ENCODE measurements at places on chromosomes 3 and 15.

DNA sequence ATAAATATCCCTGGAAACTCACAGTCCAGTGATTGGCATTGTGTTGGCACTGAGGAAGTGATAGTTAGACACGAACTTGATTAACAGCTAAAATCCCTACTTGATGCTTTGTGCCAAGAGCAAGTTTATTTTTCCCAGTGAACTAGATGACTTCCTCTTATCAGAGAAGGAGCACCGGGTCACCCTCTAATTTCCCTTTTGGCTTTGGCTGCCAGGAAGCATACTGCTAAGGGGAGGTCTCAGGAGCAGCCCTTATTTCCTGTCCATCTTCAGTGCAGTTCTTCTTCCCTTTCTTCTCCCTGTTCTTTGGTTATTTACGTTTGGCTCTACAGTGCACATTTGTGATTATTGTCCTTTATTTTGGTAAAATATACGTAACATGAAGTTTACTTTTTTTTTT is 13.0 kb downstream of the FBLN2 start:
- no peak overlapping the region for H3K4me3 ChIP-seq
- no peak overlapping the region for H3K27ac ChIP-seq
- H3K36me3 ChIP-seq = no peaks in the 10 kb centered on the region
- DNase-seq = no peak
- H3K27me3 ChIP-seq = peaks cover 2% of the 10 kb centered on the region

DNA sequence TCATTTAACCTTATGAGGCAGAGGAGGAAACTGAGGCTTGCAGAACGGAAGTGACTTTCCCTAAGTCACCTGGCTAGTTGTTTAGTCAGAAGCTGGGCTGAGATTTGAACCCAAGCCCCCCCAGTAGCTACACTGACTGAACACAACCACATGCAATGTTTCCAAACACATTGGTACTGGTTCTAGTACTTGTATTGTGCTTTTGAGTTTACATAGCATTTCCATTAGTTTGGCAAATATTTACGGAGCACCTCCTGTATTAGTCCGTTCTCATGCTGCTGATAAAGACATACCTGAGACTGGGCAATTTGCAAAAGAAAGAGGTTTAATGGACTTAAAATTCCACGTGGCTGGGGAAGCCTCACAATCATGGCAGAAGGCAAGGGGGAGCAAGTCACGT is 56.3 kb upstream of the ITGA11 start:
- H3K36me3 ChIP-seq = no peaks in the 10 kb centered on the region
- no peak for DNase-seq
- H3K27me3 ChIP-seq = no peaks in the 10 kb centered on the region
- H3K4me1 ChIP-seq = peaks cover 36% of the 10 kb centered on the region

DNA sequence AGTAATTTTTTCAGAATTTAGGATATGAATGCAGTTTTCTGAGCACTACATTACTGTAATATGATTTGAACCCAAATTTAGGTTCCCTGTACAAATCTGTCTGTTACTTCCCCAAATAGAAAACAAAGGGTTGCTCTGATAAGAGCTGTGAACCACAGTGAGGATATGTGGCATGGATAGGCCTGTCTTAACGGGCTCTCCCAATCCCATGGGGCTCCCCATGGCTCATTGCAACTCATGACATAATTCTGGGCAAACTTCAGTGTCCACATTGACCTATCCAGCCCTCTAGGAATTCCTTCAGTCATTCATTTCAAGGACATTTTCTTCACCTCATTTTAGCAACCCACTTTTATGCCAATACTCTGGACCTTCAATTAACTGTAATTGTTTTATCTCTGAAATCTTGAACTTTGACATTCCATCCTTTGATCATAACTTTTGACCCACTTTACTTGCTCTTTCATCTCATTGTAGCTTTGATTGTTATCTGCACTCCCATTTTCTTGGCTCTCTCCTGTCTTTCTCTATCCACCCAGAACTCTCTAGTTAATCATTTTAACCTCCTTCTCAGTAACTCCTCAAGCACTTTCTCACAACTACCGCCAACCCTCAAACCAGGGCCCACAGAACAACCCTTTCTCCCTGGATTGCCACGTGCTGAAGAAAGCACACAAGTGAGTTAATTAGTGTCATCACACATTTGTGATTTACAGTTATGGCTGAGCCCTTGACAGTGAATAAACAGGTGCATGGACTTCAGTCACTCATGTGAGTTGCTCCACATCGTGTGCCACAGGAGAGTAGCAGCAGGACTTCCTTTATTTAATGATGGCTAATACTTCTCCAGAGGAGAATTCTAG is 94.9 kb upstream of the AADACL2 start:
- no peaks in the 10 kb centered on the region for H3K27me3 ChIP-seq
- H3K27ac ChIP-seq = no peak overlapping the region
- H3K36me3 ChIP-seq = no peaks in the 10 kb centered on the region
- no peak overlapping the region for H3K4me3 ChIP-seq
- H3K4me1 ChIP-seq = no peaks in the 10 kb centered on the region

DNA sequence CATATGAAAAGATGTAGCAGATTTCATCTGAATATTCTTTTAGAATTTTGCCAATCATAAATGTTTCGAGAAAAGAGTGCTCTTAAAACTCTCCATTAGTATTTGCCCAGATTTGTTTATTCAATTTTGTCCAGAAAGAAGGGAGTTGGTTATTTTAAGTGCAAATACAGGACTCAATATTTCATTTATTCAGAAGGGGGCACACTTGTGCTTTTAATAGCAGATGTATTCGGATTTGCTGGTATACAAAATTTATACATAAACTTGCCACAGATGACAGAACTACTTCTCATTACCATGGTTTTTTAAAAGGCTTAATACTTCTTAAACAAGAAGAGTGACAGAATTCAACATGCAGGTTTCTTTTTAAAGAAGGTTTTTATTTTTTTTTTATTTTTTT is 69.8 kb upstream of the GRM7 start:
- no peaks in the 10 kb centered on the region for H3K4me1 ChIP-seq
- DNase-seq = peak; percentile 18
- H3K27ac ChIP-seq = no peak overlapping the region
- H3K27me3 ChIP-seq = no peaks in the 10 kb centered on the region

GRCh38 chr3:27861046-27862036 is 139.2 kb upstream of the EOMES start:
- H3K27ac ChIP-seq = no peak overlapping the region
- no peak overlapping the region for H3K4me3 ChIP-seq
- no peaks in the 10 kb centered on the region for H3K27me3 ChIP-seq
- no peak for DNase-seq
- H3K4me1 ChIP-seq = no peaks in the 10 kb centered on the region

- no peaks in the 10 kb centered on the region for H3K36me3 ChIP-seq
- no peak overlapping the region for H3K4me3 ChIP-seq
- DNase-seq = peak; percentile 18
- no peak overlapping the region for H3K27ac ChIP-seq
- no peaks in the 10 kb centered on the region for H3K27me3 ChIP-seq
- H3K4me1 ChIP-seq = peaks cover 10% of the 10 kb centered on the region
Observed at GRCh38 chr3:55571913-55572312, 84.8 kb upstream of the WNT5A start.

DNA sequence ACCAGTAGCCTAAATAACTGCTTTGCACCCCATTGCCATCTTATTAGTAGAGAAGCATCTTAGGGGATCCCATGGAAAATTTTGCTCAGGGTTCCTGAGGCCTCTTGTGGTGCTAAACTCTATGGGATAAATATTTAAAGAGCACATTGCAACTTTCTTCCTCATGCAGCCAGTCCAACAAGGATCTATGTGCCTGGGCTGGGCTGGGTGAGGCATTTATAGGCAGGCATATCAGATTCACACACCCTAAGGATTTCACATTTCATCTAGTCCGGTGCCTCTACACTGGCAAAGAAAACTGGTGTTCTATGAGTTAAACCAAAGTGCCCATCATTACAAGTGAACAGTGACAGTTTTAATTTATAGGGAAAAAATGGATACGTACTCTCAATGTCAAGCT is 512.3 kb downstream of the EDEM1 start:
- H3K4me3 ChIP-seq = no peak overlapping the region
- no peak for DNase-seq
- H3K4me1 ChIP-seq = no peaks in the 10 kb centered on the region
- no peaks in the 10 kb centered on the region for H3K36me3 ChIP-seq

- H3K36me3 ChIP-seq = no peaks in the 10 kb centered on the region
- no peak overlapping the region for H3K4me3 ChIP-seq
- no peak overlapping the region for H3K27ac ChIP-seq
- no peaks in the 10 kb centered on the region for H3K27me3 ChIP-seq
Observed at GRCh38 chr3:154764856-154765640, 315.1 kb upstream of the MME start.

DNA sequence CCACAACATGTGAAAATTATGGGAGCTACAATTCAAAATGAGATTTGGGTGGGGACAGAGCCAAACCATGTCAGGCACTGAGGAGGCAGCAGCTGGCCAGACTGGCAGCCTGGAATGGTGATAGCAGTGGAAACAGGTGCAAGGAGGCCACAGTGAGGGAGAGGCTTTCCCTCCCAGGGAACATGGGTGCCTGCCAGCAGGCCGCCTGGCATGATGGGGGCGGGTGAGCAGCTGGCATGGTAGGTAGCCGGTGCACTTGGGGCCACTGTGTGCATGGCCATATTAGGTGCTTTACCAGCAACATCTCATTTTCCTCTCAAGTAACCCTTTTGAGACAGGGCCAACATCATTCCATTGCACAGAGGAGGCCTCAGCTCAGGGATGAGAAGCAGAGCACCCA is 18.3 kb upstream of the MRPS22 start:
- no peaks in the 10 kb centered on the region for H3K36me3 ChIP-seq
- H3K4me1 ChIP-seq = no peaks in the 10 kb centered on the region
- H3K27ac ChIP-seq = no peak overlapping the region
- H3K27me3 ChIP-seq = peaks cover 11% of the 10 kb centered on the region
- no peak overlapping the region for H3K4me3 ChIP-seq
- no peak for DNase-seq

- no peak for DNase-seq
- H3K4me3 ChIP-seq = peak overlapping the region; percentile 95
- peak overlapping the region; percentile 98 for H3K27ac ChIP-seq
- no peaks in the 10 kb centered on the region for H3K27me3 ChIP-seq
- peaks cover 38% of the 10 kb centered on the region for H3K4me1 ChIP-seq
Observed at GRCh38 chr3:71063773-71064290, 519.7 kb downstream of the FOXP1 start.

DNA sequence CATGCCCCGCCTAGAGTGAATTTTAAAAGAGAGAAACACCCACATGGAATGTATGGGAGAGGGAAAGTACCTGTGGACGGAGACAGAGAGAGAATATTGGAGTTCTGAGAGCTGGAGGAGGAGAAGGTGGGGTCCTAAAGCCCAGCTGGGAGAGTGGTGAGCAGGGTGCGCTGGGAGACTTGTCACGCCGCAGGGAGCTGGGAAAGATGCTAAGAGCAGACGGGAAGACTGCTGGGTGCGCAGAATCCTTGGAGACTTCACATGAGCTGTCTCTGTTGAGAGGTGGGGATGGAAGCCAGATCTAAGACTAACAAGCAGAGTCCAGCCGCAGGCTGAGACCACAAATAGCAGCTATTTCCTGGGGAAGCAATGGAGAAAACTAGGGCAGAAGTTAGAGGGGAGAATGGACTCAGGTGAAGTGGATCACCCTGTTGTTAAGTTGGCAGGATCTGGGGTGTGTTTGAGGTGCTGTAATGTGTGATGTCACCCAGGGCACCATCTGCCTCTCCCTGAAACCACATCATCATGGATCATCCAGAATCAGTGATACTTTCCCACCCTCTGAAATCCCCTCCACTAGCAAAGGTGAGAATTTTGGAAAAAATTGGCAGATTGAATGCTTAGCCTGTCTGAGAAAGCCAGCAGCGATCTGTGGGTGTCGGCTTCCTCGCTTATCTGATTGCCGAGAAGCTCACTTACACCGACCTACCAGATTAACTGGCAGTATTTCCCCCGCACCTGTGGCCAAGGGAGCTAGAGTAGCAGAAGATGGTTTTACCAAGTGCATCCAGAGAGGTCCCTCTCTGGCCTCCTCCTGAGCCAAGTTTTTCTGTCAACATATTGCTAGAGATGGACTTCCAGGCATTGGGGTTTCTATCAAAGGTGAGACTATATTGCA is 174.8 kb upstream of the BHLHE40 start:
- H3K4me3 ChIP-seq = no peak overlapping the region
- no peaks in the 10 kb centered on the region for H3K27me3 ChIP-seq
- H3K4me1 ChIP-seq = no peaks in the 10 kb centered on the region
- H3K27ac ChIP-seq = no peak overlapping the region

All from astrocyte (in vitro differentiated cells and primary cell).